ENCODE measurements at places on chromosomes 3 and 15.

GRCh38 chr3:53328746-53329145, 18.6 kb downstream of the DCP1A start:
- DNase-seq: no peak

DNA sequence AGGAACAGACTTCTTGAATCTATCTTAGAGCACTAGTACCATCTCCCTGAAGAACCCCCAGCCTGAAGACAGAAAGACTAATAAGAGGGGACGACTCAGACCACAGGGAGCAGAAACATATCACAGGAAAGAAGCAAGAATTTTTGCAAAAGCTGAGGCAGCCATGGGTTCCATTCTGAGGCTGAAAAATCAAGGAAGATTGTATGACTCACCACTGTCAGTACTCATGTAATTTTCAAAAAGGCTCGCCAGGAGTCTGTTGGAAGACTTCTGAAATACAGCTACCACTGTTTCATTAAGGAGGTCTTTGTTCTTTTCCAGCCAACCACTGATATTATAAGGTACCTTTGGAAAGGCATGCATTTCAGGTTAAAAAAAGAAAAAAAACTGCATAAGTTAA, 47.5 kb downstream of the MYH15 start:
- DNase-seq: no peak

GRCh38 chr3:20844851-20845250, 658.8 kb upstream of the SGO1 start:
- no peak for DNase-seq

- DNase-seq: no peak
These were observed 17.0 kb downstream of the CX3CR1 start for GRCh38 chr3:39262846-39263245.

- DNase-seq: no peak
These were observed 49.8 kb upstream of the SSR3 start for GRCh38 chr3:156604642-156605144.

GRCh38 chr15:25985165-25985564, 122.0 kb upstream of the ATP10A start:
- DNase-seq: no peak

DNA sequence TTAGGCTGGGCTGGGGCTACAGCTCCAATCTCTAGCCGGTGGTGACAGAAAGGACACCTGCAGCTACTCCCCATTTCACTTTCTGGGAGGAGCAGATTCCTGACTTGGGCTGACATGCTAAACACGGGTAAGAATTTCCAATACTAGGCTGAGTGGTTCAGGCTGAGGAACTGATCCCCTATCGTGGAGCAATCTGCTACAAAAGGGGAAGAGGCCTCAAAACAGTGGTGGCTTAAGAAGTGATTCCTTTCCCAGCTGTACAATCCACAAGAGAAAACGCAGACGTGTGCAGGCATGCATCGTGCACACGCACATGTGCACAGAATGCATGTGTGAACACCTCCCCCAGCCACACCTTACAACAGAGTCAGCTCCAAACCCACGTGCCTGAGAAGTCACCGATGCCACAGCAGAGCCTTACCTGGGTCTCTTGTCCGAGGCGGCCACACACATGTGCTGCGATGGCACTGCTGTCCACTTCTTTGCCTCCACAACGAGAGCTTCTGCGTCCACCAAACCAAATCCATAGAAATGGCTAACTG, 86.7 kb upstream of the SNRPA1 start:
- DNase-seq: no peak

GRCh38 chr15:70356919-70357318, 259.2 kb upstream of the TLE3 start:
- no peak for DNase-seq

- no peak for DNase-seq
These were observed 29.7 kb upstream of the NDUFB4 start for GRCh38 chr3:120566243-120566975.

- DNase-seq: no peak
These were observed 55.6 kb downstream of the CGGBP1 start for GRCh38 chr3:88003115-88003755.

DNA sequence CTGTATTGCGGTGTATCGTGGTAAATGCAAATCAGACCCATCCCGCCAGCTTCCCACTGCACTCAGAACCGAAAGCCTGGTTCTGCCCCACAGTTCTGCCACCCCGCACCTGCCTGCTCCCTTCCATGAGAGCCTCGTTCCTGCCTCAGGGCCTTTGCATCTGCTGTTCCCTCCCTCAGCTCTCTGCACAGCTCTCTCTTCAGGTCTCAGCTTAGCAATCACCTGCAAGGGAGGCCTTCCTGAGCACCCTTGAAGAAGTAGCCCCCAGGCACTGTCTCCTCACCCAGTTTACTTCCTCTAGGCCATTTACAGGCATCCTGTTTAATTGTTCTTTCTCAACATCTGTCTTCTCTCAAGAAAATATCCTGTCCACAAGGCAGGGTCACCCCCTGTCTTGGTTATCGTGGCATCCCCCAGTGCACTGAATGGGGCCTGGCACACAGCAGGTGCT, 13.3 kb upstream of the IQSEC1 start:
- DNase-seq: no peak

- DNase-seq: no peak
These were observed 120.0 kb upstream of the ST8SIA2 start for GRCh38 chr15:92273723-92274122.

- no peak for DNase-seq
These were observed 40.8 kb upstream of the MED12L start for GRCh38 chr3:151044706-151045105.

DNA sequence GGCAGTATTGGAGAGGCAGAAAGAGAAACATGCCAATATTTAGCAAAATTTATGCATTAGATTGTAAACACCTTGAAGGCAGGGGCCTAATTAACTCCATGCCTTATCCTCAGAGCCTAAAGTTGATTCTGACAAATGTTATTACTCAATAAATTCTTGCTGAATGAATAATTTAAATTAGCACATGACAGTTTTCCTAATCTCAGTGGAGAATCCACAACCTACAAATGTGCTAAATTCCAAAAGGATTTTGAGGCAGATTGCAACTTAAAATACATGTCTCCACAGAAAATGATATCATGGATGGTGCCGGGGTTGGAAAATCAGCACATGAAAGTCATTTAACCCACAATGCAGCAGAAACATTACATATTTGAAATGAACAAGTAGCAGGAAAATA, 41.1 kb upstream of the NANOGP8 start:
- no peak for DNase-seq

GRCh38 chr3:53318522-53318921, 28.8 kb downstream of the DCP1A start:
- no peak for DNase-seq

GRCh38 chr3:137382005-137382594, 382.0 kb upstream of the SOX14 start:
- no peak for DNase-seq

DNA sequence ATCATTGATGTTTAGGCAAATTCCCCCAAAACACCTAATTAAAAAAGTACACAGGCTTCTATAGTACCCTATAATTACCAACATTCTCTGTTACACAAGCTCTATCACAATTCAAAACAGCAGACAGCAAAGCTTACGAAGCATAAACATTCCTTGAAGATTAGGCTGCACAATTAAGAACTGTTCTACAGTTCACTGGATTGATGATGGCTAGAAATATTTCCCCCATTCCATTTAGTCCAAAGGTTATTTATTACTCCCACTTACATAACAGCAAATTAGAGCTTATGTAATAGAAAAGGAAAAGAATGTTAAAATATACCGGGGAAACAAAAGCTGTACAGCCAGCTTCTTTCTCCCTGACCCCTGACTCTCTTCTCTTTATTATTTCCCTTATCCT, 49.3 kb downstream of the UACA start:
- DNase-seq: no peak

DNA sequence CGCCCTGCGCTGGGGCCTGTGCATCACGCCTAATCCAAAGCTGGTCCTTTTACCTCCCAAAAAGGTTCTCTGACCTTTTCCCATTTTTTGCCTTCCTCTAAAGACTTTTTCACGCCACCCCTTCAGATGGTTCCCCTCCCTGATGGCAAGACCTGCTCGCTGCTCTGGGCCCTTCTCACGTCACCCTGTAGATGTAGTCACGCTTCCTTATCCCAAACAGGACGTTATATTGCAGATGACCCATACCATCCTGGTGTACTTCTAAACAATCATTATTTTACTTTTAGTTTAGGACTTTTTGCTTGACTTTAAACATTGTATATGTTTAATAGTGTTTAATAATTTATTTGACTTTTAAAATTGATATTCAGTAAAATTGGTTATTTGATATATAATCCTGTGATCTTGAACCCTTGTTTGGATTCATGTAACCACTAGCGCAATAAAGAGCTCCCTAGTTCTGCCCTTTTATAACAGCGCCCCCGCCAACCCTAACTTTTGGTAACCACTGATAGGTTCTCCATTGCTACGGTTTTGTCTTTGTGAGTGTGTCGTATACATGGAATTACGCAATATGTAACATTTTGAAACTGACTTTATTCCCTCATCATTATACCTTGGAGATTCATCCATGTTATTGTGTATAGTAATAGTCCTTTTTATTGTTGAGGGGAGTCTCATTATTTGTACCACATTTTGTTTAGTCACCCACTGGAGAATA, 159.0 kb upstream of the CHRNA7 start:
- no peak for DNase-seq

DNA sequence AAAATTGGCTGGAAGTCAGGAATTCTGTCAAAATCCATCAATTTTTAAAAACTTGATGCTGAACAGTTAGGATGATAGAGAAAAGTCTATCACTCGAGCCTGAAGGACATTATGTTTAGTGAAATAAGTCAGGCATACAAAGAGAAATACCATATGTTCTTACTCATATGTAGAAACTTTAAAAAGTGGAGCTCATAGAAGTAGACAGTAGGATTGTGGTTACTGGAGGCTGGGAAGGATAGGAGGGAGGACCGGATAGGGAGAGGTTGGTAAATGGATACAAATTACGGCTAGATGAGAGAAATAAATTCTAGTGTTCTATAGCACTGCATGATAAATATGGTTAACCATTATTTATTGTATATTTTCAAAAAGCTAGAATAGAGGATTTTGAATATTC, 389.5 kb upstream of the RASGRP1 start:
- DNase-seq: no peak

DNA sequence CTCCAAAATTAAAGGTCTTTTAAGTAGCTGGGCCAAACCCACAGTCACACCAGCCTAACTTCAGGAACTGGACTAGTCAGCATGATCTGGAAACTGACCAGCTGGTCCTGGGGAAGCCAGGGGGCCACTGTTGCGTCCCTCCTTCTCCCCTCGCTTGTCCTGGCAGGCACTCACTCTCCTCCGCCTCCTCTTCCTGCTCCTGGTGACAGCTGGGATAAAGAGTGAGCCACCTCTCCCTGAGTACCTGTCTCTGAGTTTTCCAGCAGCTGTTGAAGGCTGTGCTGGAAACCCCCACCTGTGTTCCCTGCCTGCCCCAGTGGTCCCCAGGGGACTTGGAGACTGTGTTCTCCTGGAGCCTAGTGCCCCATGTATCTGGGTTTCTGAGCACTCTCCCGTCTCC, 56.0 kb downstream of the FGD5 start:
- no peak for DNase-seq

GRCh38 chr15:64621056-64621455, 154.3 kb downstream of the RBPMS2 start:
- DNase-seq: no peak

GRCh38 chr3:66092175-66092995, 53.7 kb upstream of the MAGI1 start:
- DNase-seq: no peak

DNA sequence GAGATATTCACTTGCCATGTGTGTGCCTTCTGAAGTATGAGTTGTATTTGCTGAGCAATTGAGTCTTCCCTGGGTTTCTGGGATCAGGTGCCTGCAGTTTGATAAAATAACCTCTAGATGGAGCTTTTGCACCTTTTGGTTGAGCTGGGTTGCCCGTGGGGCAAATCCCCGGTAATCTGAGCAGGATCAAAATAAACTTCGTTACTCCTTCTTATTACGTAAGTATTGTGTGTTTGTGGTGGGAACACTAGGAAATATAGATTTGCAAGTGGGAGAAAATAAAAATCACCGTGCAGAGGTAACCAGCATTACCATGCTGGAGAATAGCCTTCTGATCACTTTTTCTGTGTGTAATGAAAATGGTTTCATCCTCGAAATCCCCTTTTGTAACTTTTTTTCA, 277.4 kb upstream of the NR2E3 start:
- DNase-seq: no peak

- no peak for DNase-seq
These were observed 146.9 kb downstream of the DNAJB8 start for GRCh38 chr3:128319741-128320141.

- no peak for DNase-seq
These were observed 158.3 kb upstream of the HES1 start for GRCh38 chr3:193977622-193978021.

DNA sequence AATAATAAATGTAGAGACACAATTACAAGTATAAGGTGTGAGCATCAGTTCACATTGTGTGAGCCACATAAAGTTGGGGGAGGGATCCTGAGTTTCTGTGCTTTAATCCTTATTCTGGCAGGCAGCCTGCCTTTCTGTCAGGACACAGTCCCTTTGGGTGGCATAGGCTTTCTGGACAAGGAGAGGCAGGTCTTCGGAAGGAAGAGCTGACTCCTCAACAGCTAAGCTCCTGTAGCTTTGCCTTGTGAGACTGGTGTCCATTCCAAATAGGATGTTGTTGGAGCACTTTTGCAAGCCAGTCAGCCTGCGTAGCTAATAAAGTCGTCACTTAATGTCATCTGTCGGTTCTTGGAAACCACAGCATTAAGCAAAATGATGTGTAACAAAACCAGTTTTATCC, 151.9 kb upstream of the MCTP2 start:
- DNase-seq: no peak

DNA sequence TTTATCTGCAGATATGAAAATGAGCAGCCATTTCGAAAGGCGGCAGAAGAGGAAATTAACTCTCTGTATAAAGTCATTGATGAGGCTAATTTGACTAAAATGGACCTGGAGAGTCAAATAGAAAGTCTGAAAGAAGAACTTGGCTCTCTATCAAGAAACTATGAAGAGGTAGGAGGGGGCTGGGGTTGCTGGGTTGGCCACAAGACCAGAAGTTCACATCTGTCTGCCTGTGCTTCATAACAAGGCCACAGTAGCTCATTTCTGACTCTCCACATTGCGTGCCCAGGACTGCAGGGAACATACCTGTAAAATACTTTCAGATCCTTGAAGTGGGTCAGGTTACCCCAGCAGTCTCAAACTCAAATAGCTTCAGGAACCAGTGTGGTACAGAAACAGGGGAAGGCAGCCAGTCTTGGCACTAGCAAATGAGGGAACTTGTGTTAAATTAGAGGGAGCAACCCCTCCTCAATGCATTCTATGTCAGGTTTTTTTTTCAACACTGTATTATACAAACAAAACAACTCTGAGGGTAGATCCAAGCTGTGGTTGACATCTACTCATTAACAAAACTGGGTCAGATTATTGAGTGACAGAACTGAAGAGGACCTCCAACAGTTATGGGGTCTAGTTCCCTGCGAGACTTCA, 48.7 kb downstream of the BFSP2 start:
- peak; percentile 8 for DNase-seq

DNA sequence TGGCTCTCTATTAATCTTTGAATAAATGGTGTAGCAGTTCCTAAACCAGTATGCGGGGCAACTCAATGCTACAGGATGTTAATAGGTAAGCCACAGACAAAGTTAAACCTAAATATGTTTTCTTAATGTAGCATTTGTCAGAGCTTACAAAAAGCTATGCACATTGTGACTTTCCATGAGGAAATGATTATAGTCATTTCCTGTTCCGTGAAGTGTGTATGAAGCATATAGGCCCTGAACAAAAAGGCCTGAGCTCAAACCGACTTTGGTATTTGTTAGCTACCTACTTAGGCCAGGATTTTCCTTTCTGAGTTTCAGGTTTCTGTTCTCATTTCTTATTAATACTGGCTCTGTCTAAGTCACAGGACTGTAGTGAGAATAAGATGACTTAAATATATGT, 14.2 kb downstream of the ZNF80 start:
- no peak for DNase-seq

Data from activated CD8-positive, alpha-beta memory T cell treated with anti-CD3 and anti-CD28 coated beads for 48 hours (primary cell).